ENCODE measurements at places on chromosomes 4 and X.

DNA sequence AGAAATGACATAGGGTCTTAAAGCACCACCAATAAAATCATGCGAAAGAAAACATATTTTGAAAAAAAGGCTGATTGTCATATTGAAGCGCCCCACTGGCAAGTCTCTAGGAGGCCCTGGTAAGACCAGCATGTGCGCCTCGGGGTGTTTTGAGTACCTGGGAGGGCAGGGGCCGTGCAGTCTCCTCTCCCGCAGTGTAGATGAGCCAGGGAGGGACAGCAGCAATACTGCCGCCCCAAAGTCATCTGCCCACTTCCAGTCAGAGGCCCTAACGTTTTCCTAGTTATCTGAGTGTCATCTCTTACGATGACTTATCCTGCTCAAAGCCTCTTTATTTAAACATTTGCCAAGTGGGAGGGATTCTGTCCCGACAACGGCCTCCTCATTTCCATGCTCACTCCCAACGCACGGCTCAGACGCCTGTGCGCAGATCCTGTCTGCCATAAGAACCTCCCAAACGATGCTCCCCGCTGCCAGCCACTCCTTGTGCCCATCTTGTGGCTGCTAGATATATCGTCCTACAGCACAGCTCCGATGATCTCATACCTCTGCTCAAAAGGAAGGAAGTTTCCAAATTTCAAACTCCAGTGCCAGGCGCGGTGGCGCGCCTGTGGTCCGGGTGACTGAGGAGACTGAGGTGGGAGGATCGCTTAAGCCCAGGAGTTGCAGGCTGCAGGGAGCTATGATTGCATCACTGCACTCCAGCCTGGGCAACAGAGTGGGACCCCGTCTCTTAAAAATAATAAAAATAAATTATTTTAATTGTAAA is 17.2 kb upstream of the SCRG1 start:
- DNase-seq = no peak

DNA sequence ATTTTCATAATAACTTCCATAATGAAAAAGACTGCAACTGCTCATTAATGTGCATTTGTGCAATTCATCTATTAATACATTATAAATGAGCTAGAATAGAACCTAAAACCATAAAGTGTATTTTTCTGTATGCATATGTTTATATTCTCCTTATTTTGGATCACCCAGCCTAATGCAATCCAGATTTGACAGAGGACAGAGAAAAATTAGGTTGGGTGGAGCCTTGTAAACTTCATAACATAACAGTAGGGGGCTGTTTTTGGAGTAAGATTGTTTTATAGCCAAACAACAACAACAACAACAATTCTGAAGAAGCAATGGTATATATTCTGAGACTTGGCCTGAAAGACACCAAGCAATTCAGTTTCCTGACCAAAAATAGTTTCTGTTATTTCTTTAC is 615.3 kb upstream of the SLIT2 start:
- DNase-seq = no peak

DNA sequence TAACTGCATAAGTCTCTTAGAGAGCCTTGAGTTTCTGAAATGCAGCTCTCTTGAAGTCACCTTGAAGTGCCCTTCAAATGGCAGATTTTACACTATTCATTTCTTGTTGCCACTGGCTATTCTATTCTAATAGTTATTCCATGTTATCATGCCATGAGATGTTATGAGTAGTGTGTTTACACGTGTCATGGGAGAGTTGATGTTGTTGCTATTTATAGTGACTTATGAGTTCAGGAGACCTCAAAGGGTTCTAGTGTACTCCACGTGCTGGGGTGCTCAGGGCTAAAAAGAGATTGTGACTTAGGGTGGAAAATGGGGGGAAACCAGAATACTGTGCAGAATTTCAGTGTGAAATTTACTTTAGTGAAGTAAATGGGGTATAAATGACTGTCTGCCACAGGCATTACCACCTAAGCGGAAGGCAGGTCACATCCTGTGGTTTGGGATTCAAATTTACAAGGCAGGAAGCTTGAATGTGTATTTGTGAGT is 77.1 kb upstream of the SLC4A4 start:
- no peak for DNase-seq

DNA sequence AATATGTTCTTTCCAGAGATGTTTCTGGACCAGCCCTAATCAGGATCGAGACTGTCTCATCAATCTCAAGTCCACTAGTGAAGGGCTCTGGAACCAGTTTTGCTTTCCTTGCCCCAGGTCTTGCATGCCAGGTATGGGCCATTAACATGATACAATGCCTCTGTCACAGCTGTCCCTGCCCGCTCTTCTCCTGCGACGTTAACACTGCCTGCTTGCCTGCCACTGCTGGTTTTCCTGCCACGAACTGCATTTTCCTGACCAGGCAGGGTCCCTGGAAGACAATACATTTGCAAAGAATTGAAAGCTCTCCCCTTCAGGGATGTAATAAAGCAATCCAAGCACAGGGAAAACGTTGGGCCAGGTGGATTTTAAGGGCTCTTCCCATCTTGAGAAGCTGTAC is 200.3 kb downstream of the MID1 start:
- no peak for DNase-seq

- DNase-seq = no peak
Observed at GRCh38 chr4:2804973-2805501, 12.2 kb downstream of the SH3BP2 start.

DNA sequence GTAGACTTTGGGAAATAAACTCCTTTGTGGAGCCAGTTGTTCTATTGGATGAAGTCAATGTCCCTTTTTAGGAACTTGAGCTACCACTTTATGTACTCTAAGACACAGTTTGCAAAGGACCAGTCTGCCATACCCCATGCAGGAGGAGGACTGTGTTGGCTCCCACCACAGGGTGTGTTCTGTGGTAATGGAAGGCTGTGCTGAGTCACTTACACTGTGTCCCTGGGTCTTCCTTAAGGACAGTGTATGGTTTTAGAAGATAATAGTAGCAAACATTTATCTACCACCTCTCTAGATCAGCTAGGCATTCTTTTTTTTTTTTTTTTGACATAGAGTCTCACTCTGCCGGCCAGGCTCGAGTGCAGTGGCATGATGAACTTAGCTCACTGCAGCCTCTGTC is 184.0 kb upstream of the PGRMC2 start:
- peak; percentile 28 for DNase-seq

DNA sequence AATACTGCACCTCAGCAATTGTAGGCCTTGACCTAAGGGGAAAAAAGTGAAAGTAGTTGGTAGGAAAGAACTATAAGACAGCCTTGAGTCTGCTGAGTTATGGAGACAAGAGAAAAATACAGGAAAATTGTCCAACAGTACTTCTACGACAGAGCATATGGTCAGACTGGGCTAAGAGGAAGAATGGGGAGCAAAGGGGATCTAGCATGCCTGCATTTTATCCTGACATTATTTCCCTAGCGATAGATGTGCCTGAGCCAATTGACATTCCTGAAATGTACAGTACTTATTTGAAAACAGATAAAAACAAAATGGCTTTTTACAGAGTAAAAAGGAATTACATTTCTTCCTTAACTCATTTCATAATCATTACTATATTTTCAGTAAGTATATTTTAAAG is 22.2 kb downstream of the GUCY1A1 start:
- no peak for DNase-seq

- no peak for DNase-seq
Observed at GRCh38 chrX:103201041-103201440, 13.9 kb upstream of the BEX4 start.

Measured in EH (cell line).